CD4-positive, alpha-beta T cell treated with Interleukin-21 for 1 hour (primary cell): ENCODE measurements at places on chromosomes 16 and 17.

DNA sequence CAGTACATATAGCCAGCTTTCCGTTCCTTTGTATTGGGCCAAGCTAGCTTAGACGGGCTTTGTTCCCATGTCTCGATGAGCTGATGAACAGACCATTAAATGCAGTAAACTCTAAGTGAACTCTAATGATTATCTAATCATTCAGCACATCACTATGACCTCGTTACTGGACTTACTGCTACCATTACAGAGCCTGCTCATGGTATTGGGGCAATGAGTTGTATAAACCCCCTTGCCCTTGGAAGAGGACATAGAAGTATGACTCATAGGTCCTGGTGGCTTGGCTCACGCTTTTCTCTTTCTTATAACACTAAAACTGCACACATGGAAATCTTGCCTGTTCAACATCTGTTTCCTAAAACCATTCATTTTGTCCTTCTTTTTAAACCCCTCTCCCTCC is 93.6 kb upstream of the DYNLRB2 start:
- DNase-seq: no peak

DNA sequence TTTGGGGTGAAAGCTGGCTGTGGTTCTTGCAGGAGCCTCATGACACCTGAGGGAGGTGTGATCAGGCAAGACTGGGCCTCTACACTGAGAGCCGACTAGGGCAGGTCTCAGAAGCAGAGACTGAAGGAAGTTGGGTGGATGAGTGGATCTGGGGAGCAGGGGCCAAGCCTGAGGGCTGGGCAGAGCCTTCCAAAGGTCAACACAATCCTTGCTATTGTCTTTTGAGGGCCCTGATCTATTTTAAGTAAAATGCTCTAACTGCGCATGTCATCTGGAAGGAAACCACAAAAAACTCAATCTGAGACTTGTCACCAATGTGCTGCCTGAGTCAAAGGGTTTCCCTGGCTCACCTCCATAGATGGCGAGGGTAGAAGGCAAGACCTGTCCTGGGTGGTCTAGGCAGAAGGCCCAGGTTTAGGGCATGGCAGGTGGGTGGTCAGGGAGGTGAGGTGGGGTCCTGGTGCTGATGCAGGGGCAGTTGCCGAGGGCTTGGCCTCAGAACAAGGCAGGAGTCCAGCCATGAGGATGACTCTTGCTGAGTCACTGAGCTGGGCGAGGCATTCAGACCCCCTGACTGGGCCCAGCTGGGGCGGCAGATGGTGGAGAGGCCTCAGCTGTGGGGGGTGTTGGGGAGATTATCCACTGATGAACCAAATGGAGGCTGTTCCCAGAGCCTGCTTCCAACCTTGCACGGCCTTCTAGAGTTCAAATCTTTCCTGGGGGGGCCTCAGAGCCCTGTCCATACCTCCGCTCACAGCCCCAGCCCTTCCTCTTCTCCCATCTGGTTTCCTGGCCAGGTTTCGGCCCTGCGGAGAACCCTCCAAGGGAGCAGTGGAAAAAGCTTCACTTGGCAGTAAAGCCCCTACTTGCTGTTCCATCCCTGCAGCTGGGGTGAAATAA is 5.1 kb downstream of the MVP start:
- peak; percentile 42 for DNase-seq

DNA sequence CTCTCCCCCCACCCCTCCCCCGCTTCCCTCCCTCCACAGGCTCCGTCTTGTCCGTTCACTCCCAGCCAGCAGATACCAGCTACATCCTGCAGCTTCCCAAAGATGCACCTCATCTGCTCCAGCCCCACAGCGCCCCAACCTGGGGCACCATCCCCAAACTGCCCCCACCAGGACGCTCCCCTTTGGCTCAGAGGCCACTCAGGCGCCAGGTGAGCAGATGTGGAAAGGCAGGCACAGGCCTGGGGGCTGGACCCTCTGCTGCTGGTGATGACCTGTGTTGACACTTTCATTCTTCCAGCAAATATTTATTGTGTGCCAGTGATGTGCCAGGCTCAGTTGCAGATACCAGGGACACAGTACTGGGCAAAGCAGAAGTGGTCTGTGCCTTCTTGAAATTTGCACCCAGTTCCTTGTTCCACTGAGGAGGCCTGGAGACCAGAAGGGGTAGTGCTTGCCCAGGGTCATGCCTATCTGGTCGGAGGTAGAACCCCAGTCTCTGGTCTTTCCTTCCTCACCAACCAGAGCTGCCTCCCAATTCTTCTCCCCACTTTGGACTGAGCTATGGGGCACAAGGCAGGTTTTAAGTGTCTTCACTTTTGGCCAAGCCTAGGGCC is 10.3 kb upstream of the ABCC3 start:
- DNase-seq: no peak

- no peak for DNase-seq
Observed at GRCh38 chr17:71188811-71189492, 931.9 kb upstream of the SOX9 start.

- no peak for DNase-seq
Observed at GRCh38 chr17:16986391-16986790, 14.5 kb upstream of the TNFRSF13B start.

GRCh38 chr16:87734644-87735043 is 31.1 kb downstream of the KLHDC4 start:
- no peak for DNase-seq

DNA sequence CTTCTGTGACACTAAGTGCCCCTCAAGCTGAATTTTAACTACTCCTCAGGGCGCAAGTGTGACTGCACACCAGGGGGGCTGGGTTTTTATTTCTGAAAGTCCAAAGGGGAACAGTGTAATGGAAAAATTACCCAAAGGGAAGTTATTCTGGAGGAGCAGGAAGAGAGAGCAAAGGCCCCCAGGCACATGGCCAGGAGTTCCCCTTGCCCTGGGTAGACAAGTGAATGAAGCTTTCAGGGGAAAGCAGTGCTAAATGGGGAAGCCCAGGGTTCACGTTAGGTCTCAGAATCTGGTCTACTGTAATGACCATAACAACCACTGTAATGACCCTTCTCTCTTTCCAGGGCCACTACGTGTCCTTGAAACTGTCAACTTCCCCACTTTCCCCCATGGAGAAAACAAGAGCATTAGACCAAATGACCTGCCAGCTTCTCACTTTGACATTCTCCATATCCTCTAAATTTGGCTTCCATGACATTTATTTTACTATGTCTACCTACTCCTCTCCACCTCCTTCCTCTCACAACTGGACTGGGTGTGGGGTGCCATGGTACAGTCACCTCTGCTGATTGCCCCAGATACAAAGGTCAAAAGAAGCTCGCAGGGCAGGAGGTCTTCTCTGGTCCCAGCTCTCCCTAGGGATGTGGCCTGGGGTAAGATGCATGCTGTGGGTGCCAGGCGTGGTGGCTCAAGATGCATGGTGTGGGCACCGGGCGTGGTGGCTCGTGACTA is 34.1 kb upstream of the MMP2 start:
- DNase-seq: peak; percentile 12

GRCh38 chr16:31875112-31875803 is 1.7 kb downstream of the ZNF267 start:
- DNase-seq: peak; percentile 33

DNA sequence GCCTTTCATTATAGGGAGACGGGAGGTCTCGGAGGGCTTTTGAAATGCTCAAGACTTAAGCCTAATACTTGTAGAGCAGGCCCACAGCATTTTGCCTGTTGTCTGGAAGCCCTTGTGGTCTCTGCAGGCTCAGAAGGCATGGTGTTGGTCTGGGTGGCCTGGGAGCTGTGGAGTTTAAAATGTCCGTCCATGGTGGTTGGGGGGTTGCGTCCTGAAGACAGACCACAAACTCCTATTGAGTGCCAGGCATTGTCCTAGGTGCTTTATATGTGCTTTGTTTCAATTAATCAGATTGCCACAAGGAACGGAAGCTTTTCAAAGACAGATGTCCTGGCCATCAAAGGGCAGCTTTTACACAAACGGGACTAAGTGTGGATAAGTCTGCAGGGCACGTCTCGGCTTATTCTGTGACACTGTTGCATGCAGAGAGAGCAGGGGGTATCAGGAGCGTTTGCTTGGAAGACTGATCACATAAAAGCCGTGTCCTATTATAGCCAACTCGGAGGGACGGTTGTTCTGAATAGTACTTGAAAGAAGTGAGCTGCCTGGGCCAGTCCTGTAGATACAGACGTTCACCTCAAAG is 7.8 kb downstream of the NTN1 start:
- no peak for DNase-seq

DNA sequence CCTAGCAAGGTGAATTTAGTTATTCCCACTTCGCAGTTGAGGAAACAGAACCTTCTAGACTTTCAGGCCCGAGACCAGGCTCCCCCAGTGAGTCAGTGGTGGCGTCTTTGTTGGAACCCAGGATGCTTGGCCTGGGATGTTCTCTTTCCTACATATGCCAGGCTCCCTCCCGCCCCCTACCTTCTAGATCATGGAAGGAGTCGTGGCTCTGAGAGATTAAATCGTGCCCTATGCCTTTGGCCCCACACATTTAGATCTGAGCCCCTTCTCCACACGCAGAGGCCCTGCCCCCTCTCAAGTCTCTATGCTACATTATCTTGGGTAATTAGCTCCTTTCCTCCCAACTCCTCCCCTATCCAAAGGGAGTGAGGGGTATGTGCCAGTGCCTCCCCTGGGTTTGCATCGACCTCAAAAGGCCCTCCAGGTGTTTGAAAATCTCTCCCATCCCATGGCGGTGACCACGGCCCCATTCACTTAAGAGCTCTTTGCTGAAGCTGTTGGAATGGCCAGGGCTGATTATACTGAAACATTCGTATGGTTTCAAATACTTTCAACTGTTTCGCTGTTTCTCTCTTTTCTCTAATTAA is 3.0 kb downstream of the NGFR start:
- DNase-seq: no peak

- DNase-seq: no peak
Observed at GRCh38 chr17:43521389-43521788, 24.8 kb downstream of the ETV4 start.

DNA sequence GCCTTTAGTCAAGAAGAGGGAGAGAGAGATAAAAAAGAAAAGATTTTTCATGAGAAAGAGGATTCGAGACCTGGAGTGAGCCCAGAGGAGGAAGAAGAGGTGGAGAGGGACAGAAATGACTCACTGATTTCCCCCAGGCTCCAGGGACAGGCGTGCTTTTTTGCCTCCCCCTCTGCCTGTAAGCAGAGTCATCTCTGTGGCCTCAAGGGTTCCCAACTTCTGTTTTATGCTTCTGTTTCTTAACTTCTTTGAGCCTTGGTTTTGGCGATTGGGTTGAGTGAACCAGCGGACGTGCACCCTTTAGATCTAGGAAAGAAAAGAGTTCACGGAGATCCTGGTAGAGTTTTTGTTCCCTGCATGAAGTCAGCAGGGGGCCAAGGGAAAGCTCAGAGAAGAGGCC is 147.9 kb upstream of the NOL11 start:
- DNase-seq: no peak

DNA sequence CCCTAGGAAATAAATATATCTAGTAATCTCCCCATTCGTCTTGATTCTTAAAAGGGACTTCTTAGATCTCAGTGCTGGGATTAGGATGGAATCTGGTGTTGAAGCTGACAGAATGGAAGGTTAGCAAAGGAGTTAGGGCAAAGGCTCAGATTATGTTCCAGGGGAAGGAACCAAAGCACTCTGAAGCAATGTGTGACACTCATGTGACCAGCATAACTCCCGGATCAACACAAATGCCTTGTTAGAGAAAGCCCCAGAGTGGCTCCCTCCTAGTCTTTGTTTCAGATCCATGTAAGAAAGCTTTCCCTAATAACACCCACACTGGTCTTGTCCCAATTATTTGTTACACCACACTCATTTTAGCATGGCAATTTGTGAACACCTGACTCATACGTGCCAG is 62.6 kb upstream of the ERN1 start:
- DNase-seq: no peak

GRCh38 chr17:60086818-60087591 is 8.3 kb upstream of the HEATR6 start:
- DNase-seq: no peak

GRCh38 chr17:32496395-32497073 is 9.7 kb downstream of the CDK5R1 start:
- DNase-seq: no peak

- DNase-seq: peak; percentile 48
Observed at GRCh38 chr17:58277107-58277801, 3.5 kb downstream of the MPO start.

- DNase-seq: no peak
Observed at GRCh38 chr16:47284999-47285398, 141.3 kb upstream of the NETO2 start.

- no peak for DNase-seq
Observed at GRCh38 chr16:55120826-55121225, 190.2 kb downstream of the IRX5 start.

GRCh38 chr17:35018814-35019213 is 38.5 kb downstream of the LIG3 start:
- no peak for DNase-seq

GRCh38 chr17:17448076-17448475 is 28.7 kb upstream of the MED9 start:
- no peak for DNase-seq
